ENCODE measurements at places on chromosomes 16 and 17. TPM values are rescaled to one million over a fixed set of nuclear protein-coding genes. Genes with fewer than 3 reads are reported as not detected.

Gene C16orf89
- not detected for total RNA-seq

Gene FA2H
- total RNA-seq: 23.0 TPM

Gene CHAD
- total RNA-seq: not detected

Gene MAPT
- 0.08 TPM for total RNA-seq

Gene FXR2
- total RNA-seq: 30.3 TPM

Gene GRIN2C
- 0.03 TPM for total RNA-seq

Gene TP53TG3D
- total RNA-seq: not detected

GRCh38 chr17:10798332-10798749, 5.6 kb downstream of the TMEM238L start:
- peak; percentile 53 for DNase-seq

DNA sequence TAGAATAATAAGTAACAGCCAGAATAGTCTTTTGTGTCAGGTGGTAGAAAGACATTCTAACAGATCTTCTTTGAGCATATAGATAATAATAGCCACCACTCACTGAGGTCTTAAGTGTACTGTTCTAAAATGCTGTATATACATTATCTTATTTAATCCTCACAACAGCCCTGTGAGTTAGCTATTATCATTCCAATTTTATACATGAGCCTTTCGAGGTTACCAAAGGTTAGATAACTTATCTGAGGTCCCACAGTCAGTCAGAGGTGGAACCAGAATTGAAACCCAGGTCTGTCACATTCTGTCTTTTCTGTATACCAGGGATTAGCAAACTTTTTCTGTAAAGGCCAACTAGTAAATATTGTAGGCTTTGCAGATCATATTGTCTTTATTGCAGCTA, 23.2 kb downstream of the REXO5 start:
- no peak for DNase-seq

DNA sequence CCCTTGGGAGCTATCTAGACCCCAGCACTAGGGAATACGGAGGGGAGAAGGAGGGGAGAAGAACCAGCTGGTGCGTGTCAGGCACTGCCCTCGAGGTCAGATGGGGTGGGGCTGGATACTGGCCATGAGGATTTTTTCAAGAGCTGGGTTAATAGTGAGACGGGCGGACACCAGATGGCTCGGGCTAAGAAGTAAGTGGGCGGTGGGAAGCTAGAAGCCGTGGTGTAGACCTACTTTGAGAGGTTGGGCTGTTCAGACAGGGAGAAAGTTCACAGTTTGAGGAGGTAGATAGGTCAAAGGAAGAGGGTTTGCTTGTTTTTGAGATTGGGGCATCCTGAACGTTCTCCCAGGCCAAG, 303.8 kb downstream of the SEC14L1 start:
- no peak for DNase-seq

DNA sequence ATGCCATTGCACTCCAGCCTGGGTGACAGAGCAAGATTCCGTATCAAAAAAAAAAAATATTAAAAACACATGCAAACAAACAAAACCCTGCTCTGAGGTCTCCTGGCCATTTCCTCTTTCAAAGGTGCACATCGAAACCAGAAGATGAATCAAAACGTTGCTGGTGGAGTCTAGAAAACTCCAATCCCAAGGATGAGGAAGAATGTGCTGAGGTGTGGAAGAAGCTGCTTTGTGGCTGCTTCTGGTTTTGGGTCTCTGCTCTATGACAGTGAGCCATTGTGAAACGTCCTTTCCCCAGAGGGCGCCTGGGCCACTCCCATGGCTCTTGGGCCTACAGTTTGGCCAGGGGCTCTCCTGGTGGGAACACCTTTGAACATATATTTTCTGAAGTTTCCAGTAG, 112.6 kb downstream of the IRF8 start:
- DNase-seq: no peak

DNA sequence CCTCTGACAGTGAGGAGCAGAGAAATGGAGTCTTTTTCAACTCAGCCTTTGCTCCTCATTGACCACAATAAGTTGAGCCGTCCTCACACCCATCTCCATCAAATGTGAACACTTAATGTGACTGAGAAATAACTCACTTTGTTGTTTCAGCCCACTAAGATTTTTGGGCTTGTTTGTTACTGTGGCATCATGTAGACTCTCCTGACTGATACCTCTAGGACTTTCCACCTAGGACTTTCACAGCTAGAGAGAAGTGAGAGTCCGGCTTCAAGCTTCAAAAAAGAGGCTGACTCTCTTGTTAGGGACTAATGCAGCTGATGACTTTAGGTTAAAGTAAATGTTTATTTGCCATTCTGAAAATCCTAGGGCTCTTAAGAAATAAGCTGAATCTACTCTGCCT, 435.0 kb downstream of the TMEM114 start:
- no peak for DNase-seq

DNA sequence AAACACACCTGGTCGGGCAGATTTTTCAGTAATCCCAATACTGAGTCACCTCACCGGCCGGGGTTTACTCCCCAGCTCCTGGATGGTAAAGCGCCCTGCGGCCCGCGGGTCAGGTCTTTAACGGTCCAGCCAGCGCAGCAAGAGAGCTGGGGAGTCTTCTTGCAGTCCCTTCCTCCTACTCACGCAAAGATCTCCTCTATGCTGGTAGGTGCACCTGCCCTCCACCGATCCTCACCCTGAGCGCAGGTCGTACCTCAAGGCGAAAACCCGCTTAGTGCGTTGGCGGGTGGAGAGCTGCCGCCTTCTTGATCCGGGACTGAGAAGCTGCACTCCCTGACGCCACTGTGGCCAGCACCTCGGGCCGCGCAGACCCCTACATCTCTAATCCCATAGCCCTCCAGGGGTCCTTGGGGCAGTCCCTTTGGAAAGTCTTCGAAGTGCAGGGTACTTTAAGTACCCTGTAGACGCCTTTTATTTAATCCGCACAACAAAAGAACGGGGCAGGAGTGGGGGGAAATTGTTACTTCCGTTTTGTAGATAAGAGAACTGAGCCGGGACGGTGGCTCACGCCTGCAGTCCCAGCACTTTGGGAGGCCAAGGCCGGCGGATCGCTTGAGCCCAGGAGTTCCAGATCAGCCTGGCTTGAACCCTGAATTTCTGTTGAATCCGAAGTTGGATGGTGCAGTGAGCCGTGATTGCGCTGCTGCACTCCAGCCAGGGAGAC, 10.4 kb upstream of the HOXB13 start:
- DNase-seq: no peak

DNA sequence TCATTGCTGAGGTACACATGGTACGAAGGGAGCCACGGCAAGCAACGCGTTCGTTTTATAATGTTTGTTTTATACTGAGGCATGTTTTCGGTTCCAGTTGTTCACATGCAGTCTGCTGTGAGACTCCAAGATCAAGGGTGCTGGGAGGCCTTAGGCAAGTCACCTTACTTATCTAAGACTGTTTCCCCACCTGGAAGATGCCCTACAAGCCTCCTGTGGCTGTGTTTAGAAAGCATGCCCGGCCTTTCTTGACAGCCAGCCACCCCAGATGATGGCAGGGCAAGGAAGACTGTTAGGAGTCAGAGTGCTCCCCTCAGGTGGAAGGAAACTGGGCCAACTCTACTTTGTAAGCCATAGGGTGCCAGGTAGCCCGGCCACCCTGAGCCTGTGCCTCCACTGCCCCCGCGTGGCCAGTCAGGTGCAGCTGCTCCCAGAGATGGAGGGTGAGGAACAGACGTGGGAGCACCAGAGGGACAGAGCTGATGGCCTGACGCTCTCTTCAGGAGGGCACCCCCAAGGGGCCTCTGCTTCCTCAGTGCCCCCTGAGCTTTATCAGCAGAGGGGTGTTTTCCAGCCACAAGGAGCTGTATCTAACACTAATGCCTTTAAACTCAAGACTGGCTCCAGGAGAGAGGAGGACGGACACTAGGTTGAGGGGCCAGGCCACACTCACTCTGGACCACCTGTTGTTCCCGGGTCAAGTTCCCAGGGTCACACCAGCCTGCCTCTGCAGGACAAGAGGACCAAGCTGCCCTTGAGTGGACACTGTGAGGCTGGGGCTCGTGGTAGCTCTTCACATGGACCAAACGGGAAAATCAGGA, 5.4 kb downstream of the NAT9 start:
- peak; percentile 90 for DNase-seq

- DNase-seq: no peak
Measured at GRCh38 chr17:34261568-34262337, 6.7 kb downstream of the CCL2 start.

DNA sequence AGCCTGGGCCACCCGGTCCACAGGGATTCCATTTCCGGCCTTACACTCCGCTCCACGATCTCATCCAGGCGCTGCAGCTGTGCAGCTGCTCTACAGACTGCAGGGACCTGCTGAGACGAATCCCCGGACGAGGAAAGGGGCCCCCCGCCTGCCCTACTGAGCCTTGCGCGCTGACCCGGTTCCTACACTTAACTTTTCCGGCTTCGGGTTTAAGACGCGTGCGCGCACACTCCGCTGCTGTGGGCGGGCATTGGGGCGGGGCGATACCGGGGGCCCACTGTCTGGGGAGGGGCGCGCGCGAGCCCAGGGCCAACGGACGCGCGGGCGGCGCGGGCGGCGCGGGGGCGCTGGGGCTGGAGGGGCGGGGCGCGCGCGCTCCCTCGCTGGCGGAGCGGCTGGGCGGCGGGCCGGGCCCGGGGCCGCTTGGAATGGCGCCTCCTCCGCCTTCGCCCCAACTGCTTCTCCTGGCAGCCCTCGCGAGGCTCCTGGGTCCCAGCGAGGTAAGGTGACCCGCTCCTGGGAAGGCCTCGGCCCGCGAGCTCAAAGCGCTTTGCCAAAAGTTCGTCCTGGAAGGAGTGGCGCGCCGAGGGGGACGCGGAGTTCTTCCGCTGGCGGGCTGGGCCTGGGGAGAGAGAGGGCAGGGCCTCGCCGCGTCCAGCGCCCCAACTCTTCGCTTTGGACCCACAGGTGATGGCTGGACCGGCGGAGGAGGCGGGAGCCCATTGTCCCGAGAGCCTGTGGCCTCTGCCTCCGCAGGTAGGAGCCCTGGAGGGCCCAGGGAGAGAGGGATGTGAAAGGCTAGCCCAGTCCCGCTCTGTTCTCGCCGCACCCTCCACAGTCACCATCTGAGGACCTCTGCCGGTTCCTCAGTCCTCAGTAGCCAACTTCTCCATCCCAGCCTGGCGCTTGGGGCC, at the start of gene TP53I13:
Gene TP53I13, plus strand, starts transcription at position 371 of the 914 bp plus-strand sequence. Its CDS starts 58 bp downstream, at position 429.
- DNase-seq: peak; percentile 67

DNA sequence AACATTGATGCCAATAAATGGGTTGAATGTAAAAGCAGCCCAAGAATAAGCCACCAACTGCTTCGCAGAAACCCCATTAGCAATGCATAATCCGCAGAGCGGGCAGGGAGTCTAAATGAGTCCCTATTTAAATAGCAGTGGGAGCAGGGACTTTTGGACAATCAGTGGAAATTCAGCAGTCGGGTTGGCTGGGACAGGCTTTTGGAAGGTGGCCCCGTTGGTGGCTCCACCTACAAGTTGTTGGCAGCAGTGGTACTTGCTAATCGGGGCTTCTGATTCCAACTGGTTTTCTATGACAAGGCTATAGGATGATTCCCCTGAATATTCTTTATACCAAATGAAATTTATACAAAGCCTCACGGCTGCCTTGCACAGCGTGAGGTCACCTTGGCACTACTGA, 86.3 kb downstream of the WDR59 start:
- no peak for DNase-seq

DNA sequence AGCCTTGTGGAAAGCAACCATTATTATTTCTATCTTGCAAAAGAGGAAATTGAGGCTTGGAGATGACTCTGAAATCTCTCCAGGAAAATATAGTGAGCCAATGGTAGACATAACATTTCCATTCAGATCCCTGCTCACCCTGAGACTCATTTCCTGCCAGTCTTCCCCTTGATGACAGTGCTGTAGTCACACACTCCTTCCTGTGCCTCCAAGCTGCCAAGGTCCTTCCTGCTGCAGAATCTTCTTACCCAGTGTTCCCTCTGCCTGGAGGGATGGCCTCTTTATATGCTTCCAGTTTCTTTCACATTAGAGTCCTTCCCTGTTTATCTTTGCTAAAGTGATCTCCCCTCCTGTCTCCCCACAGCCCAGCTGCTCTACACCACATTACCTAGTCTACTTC, 648.1 kb downstream of the TOX3 start:
- DNase-seq: no peak

DNA sequence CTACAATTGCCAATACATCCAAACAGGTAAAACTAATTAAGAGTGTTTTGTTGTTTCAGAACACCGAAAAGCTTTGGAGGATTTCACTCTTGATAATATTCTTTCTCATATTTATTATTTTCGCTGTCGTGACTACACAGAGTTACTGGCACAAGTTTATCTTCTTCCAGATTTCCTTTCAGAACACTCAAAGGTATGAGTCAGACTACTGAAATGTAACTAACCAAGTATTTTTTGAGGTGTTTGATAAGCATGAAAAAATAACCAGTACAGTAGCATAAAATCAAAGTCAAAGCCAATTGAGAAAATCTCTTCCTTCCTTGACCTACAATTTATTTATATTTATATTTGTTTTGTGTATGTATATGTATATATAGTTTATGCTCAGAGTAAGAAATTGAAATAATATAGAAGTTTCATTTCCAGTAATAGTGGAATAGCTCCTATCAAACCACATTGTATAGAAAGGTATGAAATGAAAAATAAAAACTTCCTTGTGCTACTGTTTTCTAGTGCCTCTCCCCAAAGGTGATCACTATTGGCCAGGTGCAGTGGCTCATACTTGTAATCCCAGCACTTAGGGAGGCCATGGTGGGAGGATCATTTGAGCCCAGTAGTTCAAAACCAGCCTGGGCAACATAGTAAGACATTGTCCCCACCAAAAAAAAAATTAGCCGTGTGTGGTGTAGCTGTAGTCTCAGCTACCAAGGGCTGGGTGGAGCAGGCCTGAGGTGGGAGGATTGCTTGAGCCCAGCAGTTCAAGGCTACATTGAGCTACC, 10.9 kb downstream of the RAD51C start:
- DNase-seq: no peak

DNA sequence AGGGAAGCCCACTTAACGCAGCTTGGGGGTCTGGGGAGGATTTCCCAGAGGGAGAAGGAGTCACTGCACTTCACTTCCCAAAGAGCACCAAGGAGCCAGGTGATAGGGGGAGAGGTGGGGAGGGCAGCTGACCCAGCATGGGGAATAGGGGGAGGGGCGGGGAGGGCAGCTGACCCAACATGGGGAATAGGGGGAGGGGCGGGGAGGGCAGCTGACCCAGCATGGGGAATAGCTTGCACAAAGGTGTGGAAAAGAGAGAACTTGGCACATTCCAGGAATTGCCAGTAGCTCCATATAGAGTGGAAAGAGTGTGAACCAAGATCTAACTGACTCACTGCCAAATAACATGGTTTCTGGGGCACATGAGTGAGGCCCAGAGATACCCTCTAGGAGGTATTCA, 110.3 kb downstream of the CCT6B start:
- no peak for DNase-seq

DNA sequence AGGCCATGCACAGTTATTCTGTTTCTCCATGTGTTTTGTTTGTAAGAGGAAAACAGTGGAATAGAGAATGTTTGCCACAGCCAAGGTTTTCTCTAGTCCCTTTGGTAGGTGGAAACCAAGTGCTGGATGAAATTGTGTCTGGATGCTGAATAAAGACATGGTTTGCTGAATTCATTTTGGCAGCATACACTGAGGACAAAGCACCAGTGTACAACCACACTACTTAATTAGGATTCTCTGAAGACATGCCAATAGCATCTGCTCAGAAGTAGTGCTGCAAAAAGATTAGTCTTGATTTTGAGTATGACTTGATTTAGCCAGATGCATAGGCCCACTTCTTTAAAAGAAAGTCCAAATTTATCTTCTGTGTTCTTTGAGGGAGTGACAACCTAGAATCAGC, 230.5 kb upstream of the CACNG5 start:
- no peak for DNase-seq
